ENCODE measurements at places on chromosomes 7 and 10.
A peak's percentile ranks its signal among the peaks of the same experiment; 100 is the strongest.

GRCh38 chr7:2812114-2812487, 32.0 kb downstream of the GNA12 start:
- peak; percentile 38 for DNase-seq

GRCh38 chr10:27745732-27746396, at the start of gene MKX:
Gene MKX (minus strand): TSS chr10:27745819. CDS start chr10:27743415, 2,404 bp downstream.
- peak; percentile 74 for DNase-seq

DNA sequence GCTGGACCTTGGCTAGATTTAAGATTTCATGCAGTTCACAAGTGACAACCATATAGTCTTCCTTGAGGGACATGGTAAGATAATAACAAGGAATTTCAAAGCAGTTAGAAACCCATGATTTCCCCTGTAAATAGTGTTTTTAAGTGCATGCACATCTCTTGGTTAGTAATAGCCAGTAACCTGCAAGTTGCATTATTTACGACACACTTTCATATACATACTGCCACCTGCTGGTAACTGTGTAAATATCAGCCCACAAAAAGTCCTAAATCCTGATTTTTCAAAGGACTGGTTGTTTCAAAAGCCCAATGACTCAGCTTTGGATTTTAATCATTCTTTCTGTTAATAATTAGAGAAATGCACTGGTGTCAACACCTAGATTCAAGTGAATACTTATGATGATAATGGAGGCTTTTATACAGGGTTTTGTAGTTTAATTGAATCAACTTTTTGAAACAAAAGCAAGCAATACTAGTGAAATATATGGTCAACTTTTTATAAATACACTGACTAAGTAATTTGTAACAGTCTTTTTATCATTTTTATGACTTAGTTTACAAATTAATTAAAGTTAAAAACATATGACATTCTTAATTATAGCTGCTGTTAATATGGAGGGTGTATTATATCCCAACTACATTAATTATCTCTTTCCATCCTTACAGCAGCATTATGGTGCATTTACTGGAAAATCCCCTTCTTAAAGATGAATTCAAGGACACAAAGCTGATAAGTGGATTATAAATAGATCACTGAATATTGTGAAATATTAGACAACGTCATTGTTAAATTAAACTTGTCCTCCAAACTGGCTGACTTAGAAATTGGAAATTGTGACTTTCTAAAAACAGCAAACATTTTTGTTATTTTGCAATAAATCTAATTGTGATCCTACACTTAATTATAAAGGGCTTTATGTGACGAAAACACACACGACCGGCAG, 367.7 kb upstream of the SEMA3D start:
- DNase-seq = peak; percentile 23

DNA sequence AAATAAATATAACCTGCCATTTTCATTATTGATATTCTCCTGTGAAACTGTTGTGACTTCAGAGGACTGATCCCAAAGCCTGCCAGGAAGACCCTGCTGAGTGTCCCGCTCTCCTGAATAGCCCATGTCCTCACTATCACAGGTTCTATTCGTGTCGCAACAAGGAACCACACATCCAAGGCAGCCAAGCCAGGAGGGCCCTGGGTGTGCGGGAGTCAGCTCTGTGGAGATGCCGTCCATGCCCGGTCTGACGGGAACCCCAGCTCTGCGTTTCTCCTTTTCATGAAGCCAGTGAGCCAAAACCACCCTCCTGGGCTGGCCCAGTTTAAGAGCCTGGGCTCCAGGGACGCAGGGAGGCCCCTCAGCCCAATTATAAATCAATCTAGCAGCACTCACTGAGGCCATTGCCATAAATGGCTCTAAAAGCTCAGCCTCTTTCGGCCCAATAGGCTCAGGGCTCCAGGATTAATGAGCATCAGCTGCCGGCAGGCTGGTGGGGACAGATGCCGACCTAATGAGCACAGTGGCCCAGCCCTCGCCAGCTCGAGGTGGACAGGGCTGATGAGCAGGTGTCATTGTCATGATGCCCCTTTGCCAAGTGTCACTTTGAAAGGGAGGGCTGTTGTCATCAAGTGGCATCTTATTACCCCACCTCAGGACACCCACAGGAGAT, 177.9 kb downstream of the PLXNA4 start:
- no peak for DNase-seq

- no peak for DNase-seq
Observed at GRCh38 chr7:155237297-155237696, 60.4 kb upstream of the INSIG1 start.

DNA sequence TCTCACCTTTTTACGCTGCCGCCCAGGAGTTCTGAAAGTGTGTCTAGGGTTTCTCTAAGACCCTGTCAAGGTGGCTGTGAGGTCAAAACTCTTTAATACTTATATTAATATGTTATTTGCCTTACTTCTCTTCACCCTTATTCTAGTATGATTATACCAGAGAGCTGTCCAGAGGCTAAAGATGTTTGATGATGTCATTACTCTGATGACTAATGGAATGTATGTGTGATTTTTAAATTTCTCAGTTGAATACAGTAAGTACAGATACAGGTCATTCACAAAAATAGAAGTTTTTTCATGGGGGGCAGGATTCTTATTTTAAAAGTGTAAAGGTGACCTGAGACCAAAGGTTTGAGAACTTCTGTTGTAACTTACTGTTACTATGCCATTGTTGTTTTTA, 150.6 kb upstream of the FOXP2 start:
- DNase-seq = no peak

GRCh38 chr7:28433699-28434219, 21.4 kb downstream of the CREB5 start:
- DNase-seq = no peak

- no peak for DNase-seq
Observed at GRCh38 chr10:103818765-103819374, 36.5 kb downstream of the SH3PXD2A start.

- DNase-seq = no peak
Observed at GRCh38 chr10:25176421-25176968, 1.7 kb downstream of the GPR158 start.

DNA sequence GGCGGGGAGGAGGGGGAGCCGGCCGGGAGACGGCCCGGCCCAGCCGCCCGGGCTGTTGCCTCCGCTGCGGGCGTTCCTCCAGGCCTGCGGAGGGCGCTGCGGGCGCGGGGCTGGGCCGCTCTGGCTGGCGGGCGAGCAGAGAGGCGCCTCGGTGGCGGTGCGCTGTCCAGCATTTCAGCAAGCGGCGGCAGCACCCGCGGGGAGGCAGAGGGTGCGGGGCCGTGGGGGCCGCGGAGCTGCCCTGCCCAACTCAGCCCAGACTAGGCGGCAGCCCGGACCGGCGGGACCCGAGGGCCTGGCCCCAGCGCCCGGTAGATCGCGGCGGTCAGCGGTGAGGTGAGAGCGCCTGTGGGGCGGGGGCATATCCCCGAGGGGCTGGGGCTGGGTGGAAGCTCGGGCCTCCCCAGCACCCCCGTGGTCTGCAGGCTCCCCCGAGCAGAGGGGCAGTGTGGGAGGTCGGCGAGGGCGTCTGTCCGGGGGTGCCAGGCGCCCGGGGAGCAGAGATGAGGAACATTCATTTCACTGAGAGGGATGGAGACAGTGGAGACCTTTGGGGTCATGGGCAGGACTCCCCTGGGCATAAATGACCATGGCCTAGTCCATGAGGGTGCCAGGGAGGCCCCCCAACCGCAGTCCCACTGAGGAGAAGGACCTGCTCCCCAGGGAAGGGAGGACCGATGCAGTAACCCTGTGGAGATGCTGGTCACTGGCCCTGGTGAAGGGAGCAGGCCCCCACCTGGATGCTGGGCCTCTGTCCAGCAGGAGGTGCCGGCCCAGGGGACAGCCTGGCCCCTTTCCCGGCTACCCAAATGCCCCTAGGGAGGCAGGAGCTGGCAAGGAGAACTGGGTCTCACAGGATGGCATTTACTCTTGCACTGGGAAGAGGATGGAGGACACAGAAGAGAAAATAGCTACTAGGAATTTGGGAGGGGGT, at the start of gene SRRM3:
SRRM3 (plus strand) TSS at position 165 of the 934 bp plus-strand sequence. CDS start 33,171 bp downstream, outside the sequence.
- peak; percentile 72 for DNase-seq

DNA sequence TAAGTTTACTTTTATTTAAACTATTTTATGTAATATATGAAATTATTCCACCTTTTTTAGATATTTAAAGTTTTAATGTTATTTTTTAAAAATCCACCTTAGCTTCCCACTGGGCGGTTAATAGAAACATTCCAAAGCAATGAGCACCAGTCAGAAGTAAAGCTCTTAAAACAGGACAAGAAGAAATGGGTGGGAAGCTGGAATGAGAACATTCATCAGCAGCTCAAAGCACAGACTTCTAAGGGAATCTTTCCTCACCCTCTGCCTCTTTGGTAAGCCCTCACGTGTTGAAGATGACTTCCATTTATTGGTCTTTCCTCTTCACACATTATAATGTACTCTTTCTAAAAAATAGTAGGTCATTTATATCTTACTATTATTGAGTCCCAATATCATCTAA, 3.1 kb downstream of the AGMO start:
- no peak for DNase-seq

GRCh38 chr10:34732926-34733325, 82.2 kb downstream of the PARD3 start:
- DNase-seq = no peak

- no peak for DNase-seq
Observed at GRCh38 chr7:83819911-83820310, 171.0 kb upstream of the SEMA3E start.

GRCh38 chr10:49150426-49150825, 16.6 kb upstream of the FAM170B start:
- DNase-seq = no peak

- DNase-seq = no peak
Observed at GRCh38 chr10:22285130-22285529, 31.1 kb upstream of the COMMD3 start.

- DNase-seq = no peak
Observed at GRCh38 chr10:43691485-43691884, 42.8 kb upstream of the ZNF32 start.

- DNase-seq = no peak
Observed at GRCh38 chr10:133401500-133401899, 7.5 kb downstream of the MTG1 start.

GRCh38 chr7:135942614-135943013, 34.5 kb downstream of the MTPN start:
- DNase-seq = no peak

DNA sequence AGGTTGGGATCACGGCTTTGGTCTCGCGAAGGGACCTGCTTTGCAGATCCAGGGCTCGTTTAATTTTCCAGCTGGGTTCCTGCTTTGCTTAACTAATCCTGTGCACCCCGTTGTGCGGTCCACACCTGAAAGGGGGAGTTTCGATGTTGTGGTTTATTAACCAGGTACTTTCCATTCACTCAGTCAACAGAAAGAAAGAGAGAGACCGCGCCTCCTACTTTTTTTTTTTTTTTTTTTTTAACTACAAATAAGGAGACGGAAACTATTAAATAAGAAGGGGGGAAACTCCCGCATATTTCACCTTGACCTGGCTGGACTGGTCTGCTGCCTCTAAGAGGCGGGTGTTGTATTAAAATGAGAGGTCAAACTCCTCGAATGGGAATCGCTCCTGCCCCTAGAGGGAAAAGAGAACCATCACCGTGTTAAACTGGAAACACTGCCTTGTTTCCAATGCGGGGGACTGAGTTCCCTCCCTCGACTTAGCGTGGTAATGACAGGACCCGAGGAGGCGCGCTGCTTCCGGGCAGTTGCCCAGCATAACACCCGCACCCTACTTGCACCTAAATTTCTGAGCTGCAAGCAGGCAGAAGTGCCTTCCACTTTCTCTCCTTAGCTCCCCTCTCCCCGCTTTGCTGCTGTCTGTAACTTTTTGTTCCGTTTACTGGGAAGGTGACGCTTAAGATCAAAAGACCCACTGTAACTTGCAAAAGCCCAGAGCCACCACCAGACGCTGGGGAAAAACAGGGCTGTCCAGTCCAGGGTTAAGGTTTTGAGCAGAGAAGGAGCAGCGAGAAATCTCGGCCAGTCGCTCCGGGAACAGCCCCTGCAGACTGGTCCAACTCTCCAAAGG, 1.1 kb upstream of the ITGB8 start:
- no peak for DNase-seq

DNA sequence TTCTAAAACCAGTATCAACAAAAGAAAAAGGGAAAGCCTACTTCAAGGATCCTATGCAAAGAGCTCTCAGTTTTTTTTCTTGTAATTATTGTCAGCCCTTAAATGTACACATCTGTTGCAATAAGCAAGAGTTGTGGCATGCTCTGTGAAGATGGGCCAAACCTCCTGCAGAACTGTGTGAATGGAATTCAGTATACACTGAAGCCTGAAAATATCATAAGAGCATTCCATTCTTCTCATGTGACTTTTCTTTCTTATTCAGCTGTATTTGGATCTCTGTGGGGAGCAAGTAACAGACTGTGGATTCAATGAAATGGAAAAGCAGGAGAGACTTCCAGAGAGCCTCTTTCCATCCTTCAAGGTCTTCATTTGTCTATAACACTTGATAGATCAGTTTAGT, 130.7 kb downstream of the SAMD9 start:
- DNase-seq = no peak

- DNase-seq = no peak
Observed at GRCh38 chr10:105262666-105263065, 621.6 kb downstream of the SORCS3 start.

GRCh38 chr10:74824184-74824899, 2.1 kb upstream of the KAT6B start:
- no peak for DNase-seq

DNA sequence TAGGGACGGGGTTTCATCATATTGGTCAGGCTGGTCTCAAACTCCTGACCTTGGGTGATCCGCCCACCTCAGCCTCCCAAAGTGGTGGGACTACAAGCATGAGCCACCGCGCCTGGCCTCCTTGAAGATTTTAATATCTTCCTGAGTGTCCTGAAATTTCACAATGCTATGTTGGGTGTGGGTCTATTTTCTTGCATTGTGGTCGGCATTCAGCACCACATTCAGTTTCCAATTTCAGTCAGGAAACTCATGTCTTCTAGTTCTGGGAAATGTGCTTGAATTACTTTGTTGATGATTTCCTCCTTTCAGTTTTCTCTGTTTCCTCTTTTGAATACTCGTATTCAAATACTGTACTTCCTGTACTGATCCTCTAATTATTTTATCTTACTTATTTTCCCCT, 49.3 kb upstream of the IL6 start:
- no peak for DNase-seq

GRCh38 chr10:79976999-79977398, 28.1 kb upstream of the SFTPD start:
- DNase-seq = no peak

- no peak for DNase-seq
Observed at GRCh38 chr7:128362670-128363069, 1.2 kb upstream of the PRRT4 start.

DNA sequence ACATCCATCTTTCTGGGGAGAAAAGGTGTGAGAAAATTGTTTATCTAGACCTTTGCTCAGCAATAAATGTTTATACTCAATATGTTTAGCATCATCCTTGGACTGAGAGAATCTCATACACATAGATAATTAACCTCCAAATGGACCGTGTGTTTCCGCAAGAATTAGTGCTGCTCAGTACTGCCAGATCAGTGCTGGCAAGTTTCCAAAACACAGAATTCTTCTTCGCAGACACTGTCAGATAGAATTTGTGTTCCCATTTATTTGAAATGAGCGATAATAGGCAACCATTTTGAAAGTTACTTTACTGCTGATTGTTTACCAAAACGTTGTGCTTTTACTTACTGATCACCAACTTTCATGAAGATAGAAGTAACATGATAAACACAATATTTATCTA, 33.7 kb downstream of the STAMBPL1 start:
- no peak for DNase-seq

- no peak for DNase-seq
Observed at GRCh38 chr7:114468844-114469243, 54.2 kb downstream of the FOXP2 start.

Data from amniotic stem cell (primary cell).